ENCODE measurements at places on chromosomes 13 and 19.
A peak's percentile ranks its signal among the peaks of the same experiment; 100 is the strongest.

GRCh38 chr13:37067874-37068273, 8.4 kb upstream of the SUPT20H start:
- DNase-seq = no peak

- peak; percentile 41 for DNase-seq
Observed at GRCh38 chr19:16070366-16070990, 5.8 kb upstream of the TPM4 start.

DNA sequence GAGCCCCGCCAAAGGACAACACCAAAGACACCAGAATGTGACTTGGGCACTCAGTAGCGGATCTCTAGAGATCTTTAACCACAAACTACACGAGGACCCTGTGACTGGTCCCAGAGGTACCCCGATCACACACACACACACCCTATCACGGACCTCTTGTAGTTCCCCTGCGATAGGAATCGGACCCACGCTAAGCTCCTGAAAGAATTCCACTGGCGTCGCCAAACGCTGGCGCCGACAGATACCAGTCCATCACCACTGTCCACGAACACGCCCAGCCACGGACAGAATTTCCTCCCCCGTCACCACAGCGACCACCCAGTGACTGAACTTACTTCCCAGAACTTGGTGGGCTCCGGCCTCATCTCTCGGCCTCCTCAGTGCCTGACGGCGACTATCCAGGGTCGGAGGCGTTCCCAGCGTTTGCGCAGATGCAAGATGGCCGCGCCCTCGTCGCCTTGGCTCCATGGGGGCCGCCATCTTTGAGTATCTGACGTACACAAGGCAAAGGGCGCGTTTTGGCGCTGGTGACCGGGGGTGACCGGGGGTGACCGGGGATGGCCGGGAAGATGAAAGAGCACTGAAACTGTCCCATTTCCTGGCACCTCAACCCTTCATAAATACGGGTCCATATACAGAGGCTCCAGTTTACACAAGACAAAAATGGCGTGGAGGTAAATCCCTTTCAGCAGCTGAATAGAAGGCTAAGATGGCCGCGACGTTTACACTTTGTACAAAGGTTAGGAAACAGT, at the start of gene ZNF615:
Gene ZNF615, minus strand, starts transcription at position 406 of the 752 bp plus-strand sequence. CDS start 4,500 bp downstream, outside the sequence.
- DNase-seq = peak; percentile 67

DNA sequence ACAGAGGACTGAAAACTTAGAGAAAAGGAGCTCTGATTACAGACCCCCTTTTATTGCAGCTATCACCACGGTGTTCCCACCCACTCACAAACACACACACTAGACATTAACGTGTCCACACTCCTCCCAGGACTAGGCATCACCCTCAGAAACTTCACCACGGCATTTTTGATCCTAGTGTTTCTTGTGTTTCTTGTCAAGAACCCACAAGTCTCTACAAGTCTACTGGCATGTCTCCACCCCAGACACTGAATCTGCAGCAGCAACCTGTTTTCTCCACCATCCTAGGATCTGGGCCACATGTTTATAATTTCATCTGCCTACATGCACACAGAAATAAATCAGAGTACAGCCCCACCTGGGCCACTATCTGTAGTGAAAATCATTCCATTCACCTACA, 4.3 kb downstream of the ZNF486 start:
- DNase-seq = no peak

- DNase-seq = no peak
Observed at GRCh38 chr13:114134111-114134943, 1.9 kb upstream of the RASA3 start.

DNA sequence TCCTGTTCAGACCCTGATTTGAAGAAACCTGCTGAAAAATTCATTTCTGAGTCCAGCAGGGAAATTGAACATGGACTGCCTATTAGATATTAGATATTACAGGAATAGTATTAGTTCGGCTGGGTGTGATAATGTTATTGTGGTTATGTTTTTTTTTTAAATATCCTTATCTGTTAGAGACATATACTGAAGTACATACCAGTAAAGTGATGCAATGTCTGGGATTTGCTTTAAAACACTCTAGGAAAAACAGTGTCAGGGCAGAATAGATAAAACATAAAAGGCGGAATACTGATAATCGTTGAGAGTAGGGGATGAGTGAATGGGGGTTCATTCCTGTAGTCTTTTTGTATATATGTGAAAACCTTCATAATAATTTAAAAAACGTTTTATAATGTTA, 28.7 kb upstream of the AMER2 start:
- DNase-seq = no peak

- no peak for DNase-seq
Observed at GRCh38 chr19:14056069-14056666, 5.7 kb downstream of the PALM3 start.

DNA sequence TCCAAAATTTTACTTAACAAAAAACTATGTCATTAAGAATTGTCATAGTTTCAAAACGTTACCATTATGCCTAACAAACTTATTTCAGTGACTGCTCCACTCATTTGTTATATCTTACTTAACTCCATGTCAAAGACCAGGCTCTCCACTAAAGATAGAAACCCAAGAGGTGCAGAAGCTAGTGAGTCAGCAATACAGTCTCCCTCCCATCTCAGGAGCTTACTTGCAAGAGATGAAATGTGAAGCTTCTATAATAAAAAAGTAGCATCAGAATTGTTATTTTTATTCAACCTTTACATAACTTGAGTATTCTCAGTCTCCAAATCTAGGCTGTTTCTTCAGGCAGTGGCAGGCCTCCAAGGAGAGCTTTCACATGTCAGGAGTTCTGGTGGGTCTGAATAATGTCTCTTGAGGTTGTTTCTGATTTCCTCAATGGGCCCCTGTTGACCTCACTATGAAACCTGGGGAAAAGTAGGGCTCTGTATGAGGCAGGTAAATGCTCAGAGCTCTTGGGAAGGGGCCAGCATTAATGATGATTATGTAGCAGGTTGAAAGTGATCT, 242.0 kb downstream of the NDFIP2 start:
- no peak for DNase-seq

GRCh38 chr13:19159761-19160420, 21.7 kb downstream of the TUBA3C start:
- DNase-seq = no peak

DNA sequence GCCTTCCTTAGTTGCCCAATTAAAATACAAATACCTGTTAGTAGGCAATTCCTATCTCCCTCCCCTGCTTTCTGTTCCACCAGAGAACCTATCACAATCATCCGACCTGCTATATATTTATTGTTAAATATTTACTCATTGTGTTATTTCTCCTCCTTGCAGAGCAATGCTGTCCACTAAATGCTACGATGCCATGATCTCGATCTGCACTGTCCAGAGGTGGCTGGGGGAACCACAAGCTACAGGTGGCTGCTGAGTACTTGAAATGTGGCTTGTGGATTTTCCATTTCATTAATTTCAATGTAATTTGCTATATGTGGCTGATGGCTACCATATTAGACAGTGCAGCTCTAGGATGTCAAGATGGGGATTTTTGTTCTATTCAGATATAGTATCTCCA, 5.1 kb downstream of the KLK6 start:
- DNase-seq = no peak

- DNase-seq = no peak
Observed at GRCh38 chr13:35354285-35354684, 122.2 kb downstream of the MAB21L1 start.

GRCh38 chr13:27861165-27861564, 58.6 kb upstream of the PDX1 start:
- no peak for DNase-seq

DNA sequence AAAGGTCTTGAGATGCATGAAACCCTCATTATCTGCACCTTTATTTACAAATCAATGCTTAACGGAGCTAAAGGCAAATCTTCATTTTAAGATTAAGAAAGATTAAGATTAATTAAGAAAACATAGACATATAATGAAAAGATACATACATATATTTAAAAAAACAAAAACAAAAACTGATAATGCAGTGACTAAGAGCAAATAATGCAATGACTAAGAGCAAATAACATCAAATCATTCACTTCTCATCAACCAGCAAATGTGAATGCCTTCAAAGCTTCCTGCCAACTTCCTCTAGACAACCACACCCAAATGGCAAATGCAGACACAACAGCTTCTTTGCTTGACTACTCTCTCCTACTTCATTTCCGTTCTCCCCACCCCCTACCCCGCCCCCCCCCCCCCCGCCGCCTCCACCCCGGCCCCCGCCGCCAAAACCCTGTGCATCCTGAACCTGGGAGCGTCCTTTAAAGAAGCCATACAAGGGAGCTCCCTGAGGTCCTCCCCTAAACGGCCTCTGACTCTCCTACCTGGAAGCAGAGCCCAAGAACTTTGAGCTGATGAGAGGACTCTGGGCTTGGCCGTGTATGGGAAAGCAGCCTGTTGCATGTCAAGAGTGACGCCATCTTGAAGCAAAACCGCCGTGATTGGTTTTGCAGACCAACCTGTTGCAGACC, 24.5 kb downstream of the TEX101 start:
- no peak for DNase-seq

GRCh38 chr19:15641901-15642491, 1.3 kb downstream of the CYP4F3 start:
- no peak for DNase-seq

DNA sequence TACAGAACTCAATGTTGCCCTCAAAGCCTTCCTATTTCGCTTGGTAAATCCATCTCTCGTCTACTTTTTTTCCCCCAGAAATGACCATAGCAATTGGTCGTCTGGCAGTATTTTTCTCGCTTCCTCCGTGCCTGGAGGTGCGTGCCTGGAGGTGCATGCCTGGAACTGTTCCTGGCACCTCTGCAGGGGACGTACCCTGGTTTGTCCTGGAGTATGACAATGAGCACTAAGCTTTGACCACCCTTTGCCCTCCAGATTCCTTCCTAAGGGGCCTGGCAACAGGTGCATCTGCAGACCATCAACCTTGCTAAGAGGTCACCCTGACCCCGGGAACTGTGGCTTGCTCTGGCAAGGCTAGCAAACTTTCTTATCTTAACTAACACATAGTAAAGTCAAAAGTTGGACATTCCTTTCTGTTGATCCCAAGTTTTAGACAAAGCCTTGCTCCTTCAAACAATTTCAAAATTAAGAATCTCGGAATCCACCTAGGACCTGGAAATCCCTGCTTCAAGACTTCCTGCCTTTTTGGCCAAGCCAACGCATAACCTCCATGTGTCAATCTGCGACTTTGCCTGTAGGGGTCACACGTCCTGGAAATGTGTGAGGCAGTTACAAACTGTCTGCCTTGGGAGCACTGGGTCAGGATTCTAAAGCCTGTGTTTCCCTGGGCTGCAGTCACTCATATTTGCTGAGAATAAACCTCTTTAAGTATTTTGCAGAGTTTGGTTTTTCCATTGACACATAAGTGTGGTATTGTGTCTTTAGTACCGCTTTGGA, 28.8 kb upstream of the TUBGCP3 start:
- no peak for DNase-seq

GRCh38 chr13:38821770-38822551, 135.1 kb downstream of the FREM2 start:
- DNase-seq = no peak

DNA sequence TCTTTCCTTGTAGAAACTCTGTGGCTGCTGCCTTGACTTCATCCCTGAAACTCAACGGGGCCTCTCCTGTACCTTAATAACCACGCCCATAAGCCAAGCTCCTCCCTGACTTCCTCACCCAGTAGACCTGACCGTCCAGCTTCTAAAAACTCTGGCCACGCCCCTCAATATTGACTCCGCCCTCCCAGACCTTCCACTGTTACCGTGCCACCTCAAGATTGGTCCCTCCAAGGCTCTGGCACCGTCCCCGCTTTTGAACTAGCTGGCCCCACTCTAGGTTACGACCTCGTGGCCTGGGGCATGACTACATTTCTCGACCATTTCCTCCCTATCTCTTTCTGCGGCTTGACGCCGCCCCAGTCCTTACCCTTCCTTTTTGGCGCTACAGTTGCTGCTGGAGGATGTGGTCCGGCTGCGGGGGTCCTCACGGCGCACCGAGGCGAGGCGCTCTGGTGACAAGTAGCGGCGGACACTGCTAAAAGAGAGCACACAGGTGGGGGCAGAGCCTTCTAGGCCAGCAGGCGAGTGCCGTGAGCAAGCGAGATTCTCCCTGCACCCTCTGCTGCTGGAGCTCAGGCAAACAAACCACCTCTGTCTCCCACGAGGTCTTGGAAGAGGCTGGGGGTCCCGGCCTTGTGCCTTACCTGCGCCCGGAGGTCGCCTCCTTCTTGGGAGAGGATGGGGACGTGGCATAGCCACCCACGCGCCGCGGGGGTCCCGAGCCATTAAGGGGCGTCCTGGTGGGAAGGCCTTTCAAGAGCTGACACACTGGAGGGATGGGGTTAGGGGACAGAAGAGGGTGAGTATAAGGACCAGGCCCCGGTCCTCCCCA, 2.3 kb upstream of the EML2 start:
- peak; percentile 39 for DNase-seq

DNA sequence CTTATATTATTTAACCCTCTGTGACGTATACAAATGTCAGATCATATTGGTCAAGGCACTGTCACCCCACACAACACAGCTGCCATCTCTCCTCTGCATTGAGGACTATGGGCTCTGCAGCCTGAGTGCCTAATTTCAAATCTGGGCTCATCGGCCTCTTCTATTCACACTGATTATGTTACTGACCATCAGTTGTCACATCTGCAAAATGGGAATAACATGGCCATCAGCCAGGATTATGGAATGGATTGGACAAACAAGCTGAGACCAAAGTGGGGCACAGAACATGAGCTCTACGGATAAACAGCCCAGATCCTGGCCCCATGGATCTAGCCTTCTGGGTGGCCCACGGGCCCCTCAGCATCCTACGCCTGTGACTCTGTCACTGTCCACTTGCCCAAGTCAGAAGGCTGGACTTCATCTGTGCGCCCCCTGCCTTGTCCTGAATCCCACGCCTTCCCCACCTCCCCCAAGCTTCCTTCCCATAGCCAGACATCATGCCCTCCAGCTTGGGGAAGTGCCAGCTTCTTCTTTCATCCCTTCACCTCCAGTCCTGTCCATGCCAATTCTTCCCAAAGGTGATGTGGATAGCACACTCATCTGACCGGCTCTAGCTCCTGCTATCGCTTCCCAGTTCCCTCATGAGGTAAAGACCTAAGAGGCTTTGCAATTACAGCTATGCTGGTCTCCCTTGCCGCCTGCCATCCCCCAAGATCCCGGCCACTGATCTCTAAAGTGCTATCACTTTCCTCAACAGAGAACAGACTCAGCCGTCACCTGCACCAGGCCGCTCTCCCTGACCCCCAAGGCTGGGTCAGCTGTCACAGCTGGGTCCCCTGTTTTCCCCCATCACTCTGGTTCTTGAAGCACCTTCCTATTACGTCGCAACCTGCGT, 872 bp downstream of the FARSA start:
- DNase-seq = no peak

- no peak for DNase-seq
Observed at GRCh38 chr19:39349326-39349725, 7.1 kb downstream of the SAMD4B start.

GRCh38 chr19:56603829-56604228, 8.7 kb downstream of the ZNF71 start:
- DNase-seq = no peak

GRCh38 chr13:111242585-111242984, 77.9 kb upstream of the TEX29 start:
- no peak for DNase-seq

Data from activated CD4-positive, CD25-positive, alpha-beta regulatory T cell (primary cell).